Heart right ventricle (tissue), 16 donors: ENCODE measurements at places on chromosomes 3 and 15. TPM values are rescaled to one million over a fixed set of nuclear protein-coding genes. Genes with fewer than 3 reads are reported as not detected.

- DNase-seq, result no peak
These were observed 8.6 kb downstream of the MAP3K13 start for GRCh38 chr3:185371306-185372074.

DNA sequence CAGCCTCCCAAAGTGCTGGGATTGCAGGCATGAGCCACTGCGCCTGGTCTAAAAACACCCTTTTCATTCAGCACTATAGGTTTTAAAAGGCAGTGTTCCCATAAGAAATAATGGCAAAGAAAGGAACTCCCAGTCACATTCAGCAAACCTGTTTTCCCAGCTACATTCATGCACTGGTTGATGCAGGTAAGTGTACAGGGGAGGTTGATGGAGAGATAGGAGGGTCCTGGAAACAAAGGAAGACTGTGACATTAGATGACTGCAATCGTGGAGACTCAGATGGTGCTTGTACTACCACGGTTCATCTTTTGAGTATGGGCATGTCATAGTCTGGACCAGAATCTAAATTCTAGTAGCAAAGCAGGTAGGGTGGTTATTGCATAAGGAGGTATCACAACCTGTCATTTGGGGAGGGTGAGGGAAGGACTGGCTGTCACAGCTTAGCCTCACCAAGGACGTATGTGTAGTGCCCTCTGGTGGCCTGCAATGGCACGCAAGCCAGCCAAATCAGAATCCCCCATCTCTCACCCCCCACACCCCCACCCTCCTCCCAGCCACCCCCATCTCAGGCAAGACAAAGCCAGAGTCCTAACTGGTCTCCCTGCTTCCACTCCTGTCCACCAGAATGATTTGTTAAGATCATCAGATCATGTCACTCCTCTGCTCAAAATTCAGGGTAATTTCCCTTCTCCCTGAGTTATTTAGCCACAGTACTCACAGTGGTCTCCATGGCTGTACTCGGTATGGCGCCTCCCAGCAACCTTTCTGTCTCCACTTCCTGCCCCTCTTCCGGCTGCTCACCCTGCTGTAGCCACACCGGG is 28.8 kb upstream of the UBL7 start:
- peak; percentile 29 for DNase-seq

Gene GNAT1
- not detected for total RNA-seq

Gene MESP2
- not detected for total RNA-seq

Gene EPHB3
- 0.38 TPM for total RNA-seq

Gene ROPN1
- not detected for total RNA-seq

Gene KBTBD8
- total RNA-seq, result 9.7 TPM

Gene ADGRG7
- total RNA-seq, result not detected
